ENCODE measurements at places on chromosomes 4 and X. TPM values are rescaled to one million over a fixed set of nuclear protein-coding genes. Genes with fewer than 3 reads are reported as not detected.
A peak's percentile ranks its signal among the peaks of the same experiment; 100 is the strongest.

GRCh38 chrX:151996347-151996746 lies 21.9 kb upstream of the GABRE start:
- no peak for DNase-seq
- H3K4me1 ChIP-seq: no peaks in the 10 kb centered on the region
- H3K4me3 ChIP-seq: no peak overlapping the region
- no peaks in the 10 kb centered on the region for H3K36me3 ChIP-seq
- no peaks in the 10 kb centered on the region for H3K27me3 ChIP-seq

GRCh38 chr4:121711263-121712000 lies 14.7 kb upstream of the ANXA5 start:
- H3K4me1 ChIP-seq: no peaks in the 10 kb centered on the region
- peak overlapping the region; percentile 64 for H3K27ac ChIP-seq
- DNase-seq: peak; percentile 69
- no peaks in the 10 kb centered on the region for H3K27me3 ChIP-seq

GRCh38 chr4:19241895-19242294 lies 1009.8 kb upstream of the SLIT2 start:
- DNase-seq: no peak
- H3K36me3 ChIP-seq: no peaks in the 10 kb centered on the region
- no peaks in the 10 kb centered on the region for H3K27me3 ChIP-seq
- H3K4me3 ChIP-seq: no peak overlapping the region
- no peaks in the 10 kb centered on the region for H3K4me1 ChIP-seq
- no peak overlapping the region for H3K27ac ChIP-seq

- no peaks in the 10 kb centered on the region for H3K36me3 ChIP-seq
- H3K27ac ChIP-seq: no peak overlapping the region
- peak overlapping the region; percentile 24 for H3K4me3 ChIP-seq
- no peaks in the 10 kb centered on the region for H3K4me1 ChIP-seq
- no peaks in the 10 kb centered on the region for H3K27me3 ChIP-seq
- no peak for DNase-seq
These were observed 5.0 kb downstream of the SOD3 start for GRCh38 chr4:24800325-24800895.

GRCh38 chrX:9465380-9466123 lies 694 bp downstream of the TBL1X start:
- peak overlapping the region; percentile 67 for H3K4me3 ChIP-seq
- no peaks in the 10 kb centered on the region for H3K4me1 ChIP-seq
- DNase-seq: no peak
- H3K27me3 ChIP-seq: no peaks in the 10 kb centered on the region

DNA sequence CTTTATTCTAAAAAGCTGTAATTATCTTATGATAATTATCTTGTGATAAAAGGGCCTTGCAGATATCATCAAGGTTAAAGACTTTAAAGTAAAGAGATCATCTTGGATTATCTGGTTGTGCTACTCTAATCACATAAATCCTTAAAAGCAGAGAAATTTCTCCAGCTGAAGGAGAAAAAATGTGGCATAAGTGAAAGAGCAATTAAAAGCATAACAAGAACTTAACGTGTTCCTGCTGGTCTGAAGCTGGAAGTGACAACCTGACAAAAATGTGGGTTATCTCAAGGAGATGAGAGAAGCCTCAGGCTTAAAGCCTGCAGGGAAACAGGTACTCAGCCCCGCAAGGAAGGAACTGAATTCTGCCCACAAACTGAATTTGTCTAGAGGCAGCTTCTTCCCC lies 449.1 kb upstream of the NDST4 start:
- no peak overlapping the region for H3K27ac ChIP-seq
- no peak overlapping the region for H3K4me3 ChIP-seq
- H3K4me1 ChIP-seq: no peaks in the 10 kb centered on the region

- no peaks in the 10 kb centered on the region for H3K27me3 ChIP-seq
- H3K27ac ChIP-seq: no peak overlapping the region
- DNase-seq: no peak
These were observed 644.1 kb downstream of the MID1IP1 start for GRCh38 chrX:39445336-39445735.

DNA sequence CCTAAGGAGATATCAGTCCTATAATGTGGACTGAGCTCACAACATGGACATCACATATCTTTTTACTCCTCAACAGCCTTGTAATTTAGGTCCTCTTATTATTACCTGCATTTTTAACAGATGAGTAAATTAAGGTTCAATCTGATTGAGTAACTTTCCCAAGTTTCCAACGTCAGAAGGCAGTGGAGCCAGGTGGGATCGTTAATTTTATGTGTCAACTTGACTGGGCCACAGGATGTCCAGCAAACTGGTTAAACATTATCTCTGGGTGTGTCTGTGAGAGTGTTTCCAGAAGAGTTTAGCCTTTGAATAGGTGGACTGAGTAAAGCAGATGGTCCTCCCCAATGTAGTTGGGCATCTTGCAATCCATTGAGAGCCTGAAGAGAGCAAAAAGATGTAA lies 59.0 kb upstream of the SLIT2 start:
- no peaks in the 10 kb centered on the region for H3K36me3 ChIP-seq
- no peaks in the 10 kb centered on the region for H3K4me1 ChIP-seq
- H3K27me3 ChIP-seq: no peaks in the 10 kb centered on the region
- no peak for DNase-seq
- H3K4me3 ChIP-seq: no peak overlapping the region
- no peak overlapping the region for H3K27ac ChIP-seq

- DNase-seq: no peak
- H3K27me3 ChIP-seq: no peaks in the 10 kb centered on the region
- no peak overlapping the region for H3K27ac ChIP-seq
- no peaks in the 10 kb centered on the region for H3K4me1 ChIP-seq
- H3K36me3 ChIP-seq: no peaks in the 10 kb centered on the region
These were observed 26.1 kb upstream of the PRDM8 start for GRCh38 chr4:80171251-80171650.

DNA sequence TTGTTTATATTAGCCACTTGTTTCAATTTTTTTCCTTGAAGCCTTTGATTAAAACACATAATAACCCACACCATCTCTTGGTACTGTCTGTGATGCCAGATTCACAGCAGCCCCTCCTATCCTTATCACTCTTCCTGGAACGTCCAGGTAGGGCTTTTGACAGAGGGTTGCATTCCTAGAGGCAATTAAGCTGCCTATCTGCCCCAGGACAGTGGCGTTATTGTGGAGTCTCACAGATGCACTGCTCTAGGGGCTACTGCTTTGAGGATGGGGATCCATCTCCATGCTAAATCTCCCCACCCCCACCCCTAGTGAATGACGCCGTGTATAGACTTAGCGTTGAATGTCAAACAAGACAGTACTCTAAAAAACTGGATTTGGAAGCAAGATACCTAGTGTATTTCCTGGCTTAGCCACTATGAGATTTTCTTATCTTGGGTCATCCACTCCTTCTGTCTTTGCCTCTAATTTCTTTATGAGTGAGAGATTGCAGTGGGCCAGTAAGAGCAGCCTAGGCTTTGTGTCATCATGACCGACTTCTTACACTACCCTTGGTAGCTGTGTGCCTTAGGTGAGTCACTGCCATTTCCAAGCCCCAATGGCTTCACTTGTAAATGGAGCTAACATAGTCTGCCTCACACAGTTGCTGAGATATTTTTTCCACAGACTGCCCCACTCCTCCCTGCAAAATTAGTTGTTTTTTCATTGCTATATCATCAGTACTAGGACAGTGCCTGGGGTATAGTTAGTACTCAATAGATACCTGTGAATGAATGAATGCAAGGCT lies 90.9 kb downstream of the EGF start:
- H3K4me3 ChIP-seq: no peak overlapping the region
- H3K27ac ChIP-seq: no peak overlapping the region
- DNase-seq: no peak
- H3K4me1 ChIP-seq: no peaks in the 10 kb centered on the region

Gene FRMD7
- total RNA-seq: not detected

GRCh38 chr4:61648264-61648663 lies 448.1 kb downstream of the ADGRL3 start:
- DNase-seq: no peak
- H3K4me3 ChIP-seq: no peak overlapping the region
- H3K4me1 ChIP-seq: no peaks in the 10 kb centered on the region
- H3K27me3 ChIP-seq: no peaks in the 10 kb centered on the region

Gene SHOX
- total RNA-seq: 0.33 TPM

DNA sequence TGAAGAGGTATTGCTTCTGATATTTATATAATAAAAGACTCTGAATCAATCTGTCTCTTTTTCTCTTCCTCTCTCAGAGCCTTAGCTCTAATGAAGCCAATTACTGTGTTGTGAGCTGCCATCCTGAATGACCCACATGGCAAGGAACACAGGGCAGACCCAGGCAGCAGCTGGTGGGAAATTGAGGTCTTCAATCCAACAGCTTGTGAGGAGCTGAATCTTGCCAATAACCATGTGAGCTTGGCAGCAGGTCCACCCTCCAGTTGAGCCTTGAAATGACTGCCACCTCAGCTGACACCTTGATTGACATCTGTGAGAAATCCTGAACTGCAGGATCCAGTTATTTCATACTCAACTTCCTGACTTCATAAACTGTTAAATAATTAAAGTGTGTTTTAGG lies 149.4 kb downstream of the NDST4 start:
- no peak overlapping the region for H3K4me3 ChIP-seq
- no peak overlapping the region for H3K27ac ChIP-seq
- no peaks in the 10 kb centered on the region for H3K36me3 ChIP-seq
- DNase-seq: no peak
- H3K4me1 ChIP-seq: no peaks in the 10 kb centered on the region

Gene TLR2
- 52.4 TPM for total RNA-seq

GRCh38 chrX:65196758-65197360 lies 220.6 kb upstream of the ZC4H2 start:
- DNase-seq: no peak
- H3K4me1 ChIP-seq: no peaks in the 10 kb centered on the region
- H3K27me3 ChIP-seq: no peaks in the 10 kb centered on the region
- H3K4me3 ChIP-seq: no peak overlapping the region
- no peak overlapping the region for H3K27ac ChIP-seq
- no peaks in the 10 kb centered on the region for H3K36me3 ChIP-seq

GRCh38 chrX:110852180-110852579 lies 56.6 kb upstream of the CHRDL1 start:
- no peak overlapping the region for H3K4me3 ChIP-seq
- DNase-seq: no peak
- peaks cover 58% of the 10 kb centered on the region for H3K27me3 ChIP-seq
- H3K36me3 ChIP-seq: no peaks in the 10 kb centered on the region
- no peak overlapping the region for H3K27ac ChIP-seq
- no peaks in the 10 kb centered on the region for H3K4me1 ChIP-seq

Gene PHEX
- 2.5 TPM for total RNA-seq

DNA sequence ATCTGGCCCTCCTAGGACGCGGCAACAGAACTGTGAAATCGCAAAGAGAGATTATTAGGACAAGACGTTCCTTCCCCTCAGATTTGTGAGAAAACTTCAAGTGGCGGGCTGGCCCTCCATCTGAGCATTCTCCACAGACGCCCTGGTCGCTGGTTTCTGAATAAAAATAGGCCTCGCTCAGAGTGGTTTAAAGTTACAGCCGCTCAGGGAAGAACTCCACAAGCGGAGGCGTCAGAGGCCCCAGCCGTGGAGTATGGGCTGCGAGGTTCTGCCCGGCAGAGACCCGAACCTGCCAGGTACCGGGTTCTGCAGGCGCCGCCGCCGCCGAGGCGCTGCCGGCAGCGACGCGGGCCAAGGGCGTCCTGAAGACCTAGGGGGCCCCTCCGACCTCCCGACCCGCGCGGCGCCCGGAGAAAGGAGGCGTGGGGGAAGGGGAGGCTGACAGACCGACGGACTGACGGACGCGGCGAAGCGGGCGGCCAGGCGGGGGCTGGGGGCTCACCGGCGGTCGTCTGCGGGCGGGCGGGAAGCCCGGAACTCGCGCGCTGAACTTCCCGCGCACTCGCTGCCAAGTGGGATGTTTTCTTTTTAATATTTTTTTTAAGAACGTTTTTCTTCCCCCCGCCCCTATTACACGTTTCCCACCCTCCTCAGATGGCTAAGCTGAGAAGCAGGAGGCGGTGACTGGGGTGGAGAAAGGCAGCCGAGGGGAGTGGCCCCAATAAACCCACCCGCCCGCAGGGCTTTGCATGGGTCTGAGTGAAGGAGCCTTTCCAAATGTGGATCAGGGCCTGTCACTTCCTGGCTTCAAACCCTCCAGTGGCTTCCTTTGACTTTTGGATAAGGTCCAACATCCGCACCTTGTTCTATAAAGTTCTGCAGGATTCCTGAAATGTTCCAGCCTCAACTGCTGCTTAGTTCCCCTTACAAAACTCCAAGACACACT lies at the start of gene PABPC4L:
Gene PABPC4L, minus strand, starts transcription at position 574 of the 946 bp plus-strand sequence. CDS start 770 bp downstream, outside the sequence.
- no peak for DNase-seq
- peaks cover 8% of the 10 kb centered on the region for H3K4me1 ChIP-seq

GRCh38 chr4:148023512-148024181 lies 291.8 kb downstream of the ARHGAP10 start:
- H3K4me1 ChIP-seq: no peaks in the 10 kb centered on the region
- H3K27me3 ChIP-seq: no peaks in the 10 kb centered on the region
- H3K4me3 ChIP-seq: peak overlapping the region; percentile 3
- no peak for DNase-seq
- peak overlapping the region; percentile 36 for H3K27ac ChIP-seq

DNA sequence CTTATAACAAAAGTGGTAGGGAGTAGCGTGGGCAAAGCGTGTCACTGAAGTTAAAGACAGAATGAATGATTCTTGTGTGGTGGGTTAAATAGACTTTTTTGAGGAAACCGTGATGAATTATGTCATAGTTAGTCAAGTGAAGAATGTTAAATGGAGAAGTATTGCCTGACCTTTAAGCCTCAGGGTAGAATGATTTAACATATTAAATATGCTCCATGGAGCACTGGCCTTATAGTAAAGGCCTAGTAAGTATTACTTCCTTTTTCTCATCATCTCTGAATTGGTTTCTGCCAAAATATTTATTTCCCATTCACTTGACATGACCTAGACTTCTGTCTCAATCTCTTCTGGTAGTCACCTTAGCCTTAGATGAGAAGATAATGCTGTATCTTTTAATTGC lies 23.7 kb downstream of the MAGEB1 start:
- no peak for DNase-seq
- no peaks in the 10 kb centered on the region for H3K36me3 ChIP-seq
- H3K27ac ChIP-seq: no peak overlapping the region
- H3K4me1 ChIP-seq: no peaks in the 10 kb centered on the region
- H3K27me3 ChIP-seq: peaks cover 13% of the 10 kb centered on the region

- H3K4me3 ChIP-seq: no peak overlapping the region
- H3K27me3 ChIP-seq: no peaks in the 10 kb centered on the region
- H3K4me1 ChIP-seq: no peaks in the 10 kb centered on the region
- H3K36me3 ChIP-seq: no peaks in the 10 kb centered on the region
- no peak for DNase-seq
- no peak overlapping the region for H3K27ac ChIP-seq
These were observed 842.2 kb downstream of the STIM2 start for GRCh38 chr4:27702730-27703431.

- no peak overlapping the region for H3K27ac ChIP-seq
- no peaks in the 10 kb centered on the region for H3K27me3 ChIP-seq
- H3K4me1 ChIP-seq: no peaks in the 10 kb centered on the region
These were observed 194.2 kb downstream of the CLCN4 start for GRCh38 chrX:10350981-10351380.

DNA sequence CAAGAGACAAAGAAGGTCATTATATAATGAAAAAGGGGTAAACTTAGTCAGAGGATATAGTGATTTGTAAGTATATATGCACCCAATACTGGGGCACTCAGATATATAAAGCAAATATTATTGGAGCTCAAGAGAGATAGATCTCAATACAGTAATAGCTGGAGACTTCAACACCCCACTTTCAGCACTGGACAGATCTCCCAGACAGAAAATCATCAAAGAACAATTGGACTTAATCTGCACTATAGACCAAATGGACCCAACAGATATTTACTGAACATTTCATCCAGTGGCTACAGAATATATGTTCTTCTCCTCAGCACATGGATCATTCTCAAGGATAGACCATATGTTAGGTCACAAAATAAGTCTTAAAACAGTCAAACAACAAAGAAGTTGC lies 47.2 kb upstream of the RBMXL3 start:
- no peak overlapping the region for H3K4me3 ChIP-seq
- no peak overlapping the region for H3K27ac ChIP-seq
- no peaks in the 10 kb centered on the region for H3K4me1 ChIP-seq
- peaks cover 13% of the 10 kb centered on the region for H3K27me3 ChIP-seq
- no peaks in the 10 kb centered on the region for H3K36me3 ChIP-seq
